ENCODE measurements at places on chromosomes 11 and 22.

DNA sequence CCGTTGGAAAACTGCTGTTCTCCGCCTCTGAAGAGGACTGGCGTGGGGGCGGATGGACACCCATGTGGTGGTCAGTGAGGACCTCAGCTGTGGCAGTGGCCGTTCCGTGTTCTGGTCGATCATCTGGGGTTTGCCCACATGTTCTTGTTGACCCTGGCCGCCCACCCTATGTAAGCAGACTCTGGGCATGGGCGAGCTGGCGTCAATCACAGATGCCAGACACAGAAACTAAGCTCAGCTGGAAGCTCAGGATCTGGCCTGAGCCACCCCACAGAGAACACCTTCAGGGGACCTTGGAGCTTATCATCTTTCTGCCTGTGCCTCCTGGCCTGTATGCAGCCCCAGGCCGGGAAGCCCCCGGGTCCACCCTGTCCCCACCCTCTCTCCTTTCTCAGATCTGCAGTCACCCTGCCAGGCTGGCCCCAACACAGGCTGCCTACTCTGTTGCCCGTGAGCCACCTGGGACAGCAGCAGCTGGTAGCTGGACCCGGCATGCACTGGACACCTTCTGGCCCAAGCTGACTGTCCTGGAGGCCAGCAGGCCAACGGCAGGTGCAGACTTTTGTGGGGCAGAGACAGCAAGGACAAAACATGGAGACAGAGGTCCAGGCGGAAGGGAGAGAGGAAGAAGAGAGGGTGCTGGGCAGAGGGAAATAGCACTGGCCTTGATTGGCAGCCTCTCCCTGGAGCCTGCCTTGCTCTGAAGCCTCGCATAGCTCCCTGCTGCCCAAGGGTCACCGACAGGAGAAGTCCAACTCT is 91.5 kb downstream of the PHF21B start:
- no peak for DNase-seq

GRCh38 chr22:41425660-41426365 is 20.8 kb downstream of the TOB2 start:
- no peak for DNase-seq

- DNase-seq: no peak
Observed at GRCh38 chr22:22588485-22589164, 29.6 kb upstream of the PRAME start.

DNA sequence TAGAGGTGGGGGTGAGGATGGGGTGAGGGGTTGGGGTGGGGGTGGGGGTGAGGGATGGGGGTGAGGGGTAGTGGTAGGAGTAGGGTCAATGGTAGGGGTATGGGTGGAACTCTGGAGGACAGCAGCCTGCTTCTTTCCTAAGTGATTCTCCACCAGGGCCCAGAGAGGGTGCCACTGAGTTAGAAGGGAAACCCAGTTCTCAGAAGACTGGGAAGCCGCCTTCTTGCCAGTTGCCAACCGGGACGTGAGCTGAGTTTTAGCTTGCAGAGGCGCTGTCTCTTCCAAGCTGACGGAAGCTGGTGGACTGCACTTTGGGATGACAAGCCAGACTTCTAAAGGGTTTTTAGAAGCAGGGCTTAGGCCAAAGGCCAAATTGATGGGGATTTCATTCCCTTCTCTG is 104.4 kb downstream of the NAT10 start:
- DNase-seq: no peak

DNA sequence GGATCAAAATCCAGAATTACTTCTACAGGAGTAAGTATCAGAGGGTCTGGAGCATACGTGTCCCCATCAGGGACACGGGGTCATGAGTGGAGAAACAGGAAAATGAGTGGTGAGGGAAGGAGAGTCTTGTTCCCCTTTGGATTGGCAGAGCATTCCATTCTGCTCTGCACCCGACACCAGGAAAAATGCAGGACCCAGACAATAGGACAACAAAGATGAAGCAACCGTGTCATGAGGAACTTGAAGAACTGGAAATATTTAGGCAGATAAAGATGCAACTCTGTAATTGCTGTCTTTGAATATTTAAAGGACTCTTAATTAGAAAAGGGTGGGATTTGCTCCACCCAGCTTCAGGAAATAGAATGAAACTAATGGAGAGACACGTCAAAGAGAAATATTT is 89.0 kb upstream of the BLID start:
- no peak for DNase-seq

DNA sequence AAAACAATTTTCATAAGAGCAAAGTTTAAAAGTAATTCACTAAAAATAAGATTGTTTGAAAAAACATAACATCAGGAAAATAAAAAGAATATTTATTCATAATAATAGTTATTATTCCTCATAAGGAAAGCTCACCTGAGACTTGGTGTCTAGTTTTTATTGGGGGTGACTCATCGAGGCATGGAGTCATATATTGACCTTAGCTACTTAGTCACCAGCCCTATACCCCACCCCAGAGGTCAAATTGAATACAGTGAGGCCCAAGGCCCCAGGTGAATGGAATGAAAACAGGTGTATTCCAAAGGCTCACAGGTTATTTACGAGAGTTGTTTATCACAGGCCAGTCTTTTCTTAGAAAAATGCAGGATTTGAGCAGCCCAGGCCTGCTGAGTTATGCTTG is 36.9 kb downstream of the CNTF start:
- DNase-seq: no peak

- no peak for DNase-seq
Observed at GRCh38 chr11:116217441-116217840, 555.3 kb downstream of the BUD13 start.

- no peak for DNase-seq
Observed at GRCh38 chr22:22513619-22514018, 5.1 kb upstream of the ZNF280B start.

- DNase-seq: no peak
Observed at GRCh38 chr11:65366340-65366773, 11.8 kb downstream of the TIGD3 start.

- DNase-seq: no peak
Observed at GRCh38 chr11:115257270-115257669, 246.9 kb downstream of the CADM1 start.

- no peak for DNase-seq
Observed at GRCh38 chr11:68441466-68442230, 18.9 kb upstream of the PPP6R3 start.

- no peak for DNase-seq
Observed at GRCh38 chr11:33044285-33044756, 4.9 kb downstream of the TCP11L1 start.

GRCh38 chr11:111623527-111624030 is 21.3 kb downstream of the SIK2 start:
- DNase-seq: no peak

DNA sequence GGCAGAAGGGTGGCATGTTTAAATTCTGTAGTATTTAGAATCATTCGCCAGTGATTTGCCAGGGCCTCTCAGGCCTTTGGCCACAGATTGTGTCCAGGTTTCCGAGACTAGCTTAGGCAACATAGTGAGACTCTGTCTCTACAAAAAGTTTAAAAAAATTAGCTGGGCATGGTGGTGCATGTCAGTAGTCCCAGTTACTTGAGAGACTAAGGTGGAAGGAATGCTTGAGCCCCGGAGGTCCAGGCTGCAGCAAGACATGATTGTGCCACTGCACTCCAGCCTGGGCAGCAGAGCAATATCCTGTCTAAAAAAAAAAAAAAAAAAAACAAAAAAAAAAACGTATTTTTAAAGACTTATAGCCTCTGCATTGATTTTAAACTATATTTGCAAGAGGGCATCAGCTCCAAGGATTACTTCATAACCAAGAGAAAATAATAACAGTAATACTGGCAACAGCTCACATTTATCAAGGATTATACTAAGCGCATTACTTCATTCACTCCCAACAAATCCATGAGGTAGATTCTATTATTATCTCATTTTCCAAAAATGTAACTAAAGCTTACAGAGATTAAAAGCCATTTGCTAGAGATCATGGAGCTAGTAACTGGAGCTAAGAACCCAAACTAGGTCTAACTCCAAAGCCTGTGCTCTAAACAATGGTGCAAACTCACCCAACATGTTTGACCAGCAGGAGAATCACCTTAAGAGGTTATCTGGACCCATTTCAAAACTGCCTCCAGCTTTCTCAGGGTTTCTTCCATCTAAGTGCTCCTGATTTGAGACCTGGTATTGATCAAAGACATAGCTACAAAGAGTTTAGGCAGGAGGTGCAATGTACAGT is 32.6 kb upstream of the SLC6A5 start:
- no peak for DNase-seq

GRCh38 chr22:24209016-24209415 is 27.7 kb downstream of the SUSD2 start:
- DNase-seq: no peak

- no peak for DNase-seq
Observed at GRCh38 chr11:26702406-26702805, 19.5 kb downstream of the SLC5A12 start.

DNA sequence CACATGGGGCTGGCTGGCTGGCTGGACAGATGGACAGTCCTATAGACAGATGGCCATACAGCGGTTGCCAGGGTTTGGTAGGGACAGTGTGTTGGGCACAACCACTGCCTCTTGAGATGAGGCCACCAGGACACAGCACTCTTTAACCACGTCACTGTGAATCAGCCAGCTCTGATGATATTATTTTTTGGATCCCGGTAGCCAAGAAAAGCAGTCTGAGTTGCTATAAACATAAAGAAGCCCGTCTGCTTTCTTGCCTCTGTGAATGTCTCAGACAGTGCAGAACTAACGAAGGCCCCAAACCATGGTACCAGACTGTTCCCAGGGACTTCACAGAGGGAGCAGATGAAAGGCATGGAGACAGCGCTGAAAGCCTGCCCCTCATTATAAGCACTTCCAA is 115.9 kb upstream of the CSNK2A3 start:
- DNase-seq: no peak

DNA sequence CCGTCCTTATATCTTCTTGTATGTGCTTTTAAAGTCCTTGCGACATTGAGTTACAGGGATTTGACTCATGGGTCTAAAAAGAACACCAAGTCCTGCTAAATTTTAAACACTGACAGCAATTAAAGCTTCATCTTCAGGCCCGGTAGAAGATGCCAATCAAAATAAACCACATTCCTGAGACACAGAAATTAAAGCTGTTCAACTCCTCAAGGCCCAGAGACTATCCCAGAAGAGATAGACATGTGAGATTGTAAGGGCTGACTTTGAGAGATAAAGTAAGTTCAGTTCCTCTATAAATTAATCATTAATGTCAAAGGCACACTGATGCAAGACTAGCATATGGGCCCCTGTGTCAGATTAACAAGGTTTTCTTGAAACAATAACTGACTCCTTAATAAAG is 49.8 kb downstream of the OSBPL5 start:
- DNase-seq: no peak

DNA sequence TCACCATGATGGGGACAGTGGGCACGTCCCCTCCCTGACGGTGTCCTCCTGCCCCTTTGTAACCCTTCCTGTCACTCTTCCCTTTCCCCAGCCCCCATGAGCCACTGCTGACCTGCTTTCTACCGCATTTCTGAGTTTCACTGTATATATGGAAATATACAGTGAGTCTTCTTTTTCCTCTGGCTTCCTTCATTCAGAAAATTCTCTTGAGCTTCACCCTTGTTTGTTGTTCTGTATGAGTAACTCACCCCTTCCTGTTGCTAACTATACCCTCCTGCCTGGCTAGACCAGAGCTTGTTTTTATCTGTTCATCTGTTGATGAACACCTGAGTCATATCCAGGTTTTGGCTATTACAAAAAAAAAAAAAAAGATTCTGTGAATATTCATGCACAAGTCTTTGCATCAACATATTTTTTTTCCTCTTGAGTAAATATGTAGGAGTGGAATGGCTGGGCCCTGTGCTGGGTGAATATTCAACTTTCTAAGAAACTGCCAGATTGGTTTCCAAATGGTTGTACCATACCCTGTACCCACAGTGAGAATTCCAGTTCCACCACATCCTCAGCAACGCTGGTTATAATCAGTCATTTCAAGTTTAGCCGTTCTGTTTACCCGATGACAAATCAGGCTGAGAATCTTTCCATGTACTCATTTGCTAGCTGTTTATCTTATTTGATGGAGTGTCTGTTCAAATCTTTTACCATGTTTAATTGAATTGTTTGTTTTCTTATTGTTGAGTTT is 62.0 kb downstream of the IGF2 start:
- no peak for DNase-seq

- no peak for DNase-seq
Observed at GRCh38 chr11:123537726-123538125, 107.7 kb downstream of the GRAMD1B start.

DNA sequence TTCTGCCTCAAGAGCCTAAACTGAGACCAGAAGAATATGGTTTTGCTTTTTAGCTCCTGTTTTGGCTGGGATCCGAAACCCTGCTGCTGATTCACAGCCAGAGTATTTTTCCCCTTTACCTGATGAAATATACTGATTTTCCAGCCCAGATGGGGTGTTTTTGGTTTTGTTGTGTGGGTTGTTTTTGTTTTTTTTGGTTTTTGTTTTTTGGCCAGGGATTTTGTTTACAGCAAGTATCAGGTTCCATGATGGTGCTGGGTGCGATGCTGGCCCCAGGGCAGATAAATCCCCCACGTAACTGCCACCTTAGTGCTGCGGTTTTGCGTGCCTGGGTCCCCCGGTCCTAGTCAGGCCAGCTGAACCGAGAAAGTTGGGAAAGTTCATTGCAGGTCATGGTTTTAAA is 103.7 kb downstream of the ZBTB16 start:
- DNase-seq: no peak

- no peak for DNase-seq
Observed at GRCh38 chr11:124788521-124788920, 11.7 kb downstream of the MSANTD2 start.

- DNase-seq: no peak
Observed at GRCh38 chr11:1419811-1420210, 30.1 kb downstream of the BRSK2 start.

DNA sequence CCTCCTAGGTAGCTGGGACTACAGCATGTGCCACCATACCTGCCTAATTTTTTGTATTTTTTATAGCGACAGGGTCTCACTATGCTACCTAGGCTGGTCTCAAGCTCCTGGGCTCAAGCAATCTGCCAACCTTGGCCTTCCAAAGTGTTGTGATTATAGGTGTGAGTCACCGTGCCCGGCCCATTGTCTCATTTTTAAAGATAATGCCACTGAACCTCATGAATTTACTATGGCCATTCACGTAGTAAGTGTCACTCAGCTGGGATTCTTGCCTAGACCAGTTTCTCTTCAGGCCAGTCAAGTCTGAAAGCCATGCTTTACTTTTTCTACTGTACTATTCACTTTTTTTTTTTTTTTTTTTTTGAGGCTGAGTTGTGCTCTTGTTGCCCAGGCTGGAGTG is 22.4 kb downstream of the DEPDC5 start:
- no peak for DNase-seq
